ENCODE measurements at places on chromosomes 1 and 21.

GRCh38 chr1:77536813-77537212 lies 145.6 kb downstream of the ZZZ3 start:
- peak; percentile 56 for DNase-seq

DNA sequence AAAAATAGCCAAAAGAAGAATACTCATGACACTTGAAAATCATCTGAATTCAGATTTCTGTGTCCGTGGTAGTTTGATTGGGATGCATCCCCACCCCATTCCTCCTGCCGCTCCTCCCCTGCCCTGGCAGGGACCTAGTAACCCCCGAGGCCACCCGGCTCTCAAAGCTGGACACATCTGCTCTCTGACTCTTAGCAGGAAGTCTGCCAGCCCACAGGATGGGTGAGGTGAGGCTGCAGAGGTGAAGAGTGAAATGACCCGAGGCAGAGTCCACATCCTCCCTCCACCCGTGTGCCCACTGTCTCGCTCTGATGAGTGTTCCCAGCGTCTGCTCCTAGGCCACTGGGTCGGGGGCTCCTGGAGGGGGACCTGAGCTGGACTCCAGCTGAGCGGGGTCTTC lies 308.5 kb upstream of the VAMP3 start:
- no peak for DNase-seq

DNA sequence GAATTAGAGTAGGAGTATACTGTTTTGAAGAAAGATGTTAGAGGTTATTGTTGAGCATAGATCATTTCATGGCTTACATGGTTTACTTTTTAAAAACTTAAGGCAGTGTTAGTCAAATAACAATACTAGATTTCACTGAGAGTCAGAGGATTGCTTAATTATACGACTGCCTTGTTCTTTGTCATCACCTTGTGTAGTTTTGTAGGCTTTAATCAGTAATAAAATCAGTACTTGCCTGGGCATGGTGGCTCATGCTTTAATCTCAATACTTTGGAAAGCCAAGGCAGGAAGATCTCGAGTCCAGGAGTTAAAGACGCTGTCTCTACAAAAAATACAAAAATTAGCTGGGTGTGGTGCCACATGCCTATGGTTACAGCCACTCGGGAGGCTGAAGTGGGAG lies 41.3 kb upstream of the GPR52 start:
- no peak for DNase-seq

GRCh38 chr1:90509225-90510048 lies 207.7 kb downstream of the BARHL2 start:
- no peak for DNase-seq

DNA sequence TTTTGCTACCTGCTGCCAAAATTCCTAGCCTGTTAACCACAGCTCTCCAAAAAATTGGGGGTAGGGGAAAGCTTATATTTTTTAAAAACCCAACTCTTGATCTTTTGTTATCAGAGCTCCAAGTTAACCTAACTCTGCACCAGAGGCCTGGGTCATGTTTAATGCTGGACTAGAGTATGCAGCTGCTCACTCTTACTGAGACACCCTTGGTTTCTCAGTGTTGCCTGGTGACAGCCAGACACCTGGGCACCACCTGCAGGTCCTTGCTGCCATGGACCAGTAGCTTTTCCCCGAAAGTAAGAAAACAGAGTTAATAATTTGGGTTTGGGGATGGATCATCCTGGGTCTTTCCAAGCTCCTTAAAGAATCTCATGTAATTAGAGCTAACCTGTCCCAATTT lies 30.1 kb downstream of the KCNJ6 start:
- no peak for DNase-seq

- no peak for DNase-seq
Observed at GRCh38 chr1:34328281-34328799, 151.6 kb downstream of the C1orf94 start.

DNA sequence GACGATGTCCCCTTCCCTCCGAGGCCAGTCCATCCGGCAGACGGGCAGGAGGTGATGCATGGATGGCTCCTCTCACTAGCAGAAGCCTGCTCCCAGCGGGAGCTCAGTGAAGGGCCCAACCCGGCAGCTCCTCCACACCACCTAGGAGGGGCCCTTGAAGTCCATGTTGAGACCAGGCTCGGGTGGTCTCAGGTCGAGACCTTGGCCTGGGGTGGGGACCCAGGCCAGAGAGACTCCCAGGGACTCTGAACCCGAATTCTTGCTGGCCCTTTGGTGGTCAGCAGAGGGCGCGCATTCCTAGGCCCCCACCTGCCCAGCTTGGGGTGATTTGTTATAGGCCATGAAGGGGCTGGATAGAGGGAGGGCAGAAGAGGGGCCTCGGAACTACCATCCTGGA lies 642 bp upstream of the NT5C1A start:
- no peak for DNase-seq

- peak; percentile 19 for DNase-seq
Observed at GRCh38 chr1:119002028-119002686, 14.0 kb upstream of the TBX15 start.

- DNase-seq, result no peak
Observed at GRCh38 chr1:2569060-2569459, 12.9 kb downstream of the TNFRSF14 start.

- DNase-seq, result no peak
Observed at GRCh38 chr1:97781762-97782337, 139.0 kb downstream of the DPYD start.

- DNase-seq, result no peak
Observed at GRCh38 chr1:99704356-99704816, 58.5 kb downstream of the PALMD start.
